ENCODE measurements at places on chromosomes 12 and 14.

- DNase-seq: no peak
These were observed 2.5 kb downstream of the PGF start for GRCh38 chr14:74952697-74953484.

DNA sequence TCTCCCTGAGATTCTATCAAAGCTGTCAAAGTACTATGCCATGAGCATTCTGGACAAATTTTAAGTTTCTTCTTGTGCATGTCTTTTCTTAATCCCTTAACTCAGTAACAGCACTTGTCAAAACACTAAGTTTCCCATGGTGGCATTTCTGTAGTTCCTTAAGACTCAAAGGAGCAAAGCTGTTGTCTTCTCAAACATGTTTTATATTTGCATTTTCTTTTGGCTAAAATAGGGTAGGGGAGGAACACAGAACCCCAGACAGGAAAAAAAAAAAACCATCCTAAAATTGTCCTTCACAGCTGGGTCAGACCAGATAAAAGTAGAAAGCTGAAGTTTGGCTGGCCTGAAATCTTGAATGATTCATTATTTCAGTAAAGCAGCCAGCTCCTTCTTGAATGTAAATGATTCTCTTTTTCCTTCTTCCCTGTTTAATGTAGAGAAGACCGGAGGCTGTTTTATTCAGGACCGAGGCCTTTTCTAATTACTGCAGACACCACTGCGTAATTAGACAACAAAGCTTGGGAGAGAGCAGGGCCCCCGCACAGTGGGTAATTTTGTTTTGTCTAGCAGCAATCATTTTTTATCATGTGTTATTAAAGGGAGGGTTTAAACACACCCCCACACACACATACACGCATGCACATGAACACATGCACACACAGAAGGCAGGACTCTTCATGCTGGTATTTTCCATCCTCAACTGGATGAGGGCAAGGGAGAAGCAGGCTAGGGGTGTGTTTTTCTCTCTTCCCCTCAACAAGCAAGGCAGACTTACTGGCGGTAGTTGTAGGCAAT is 51.0 kb downstream of the PAH start:
- no peak for DNase-seq

DNA sequence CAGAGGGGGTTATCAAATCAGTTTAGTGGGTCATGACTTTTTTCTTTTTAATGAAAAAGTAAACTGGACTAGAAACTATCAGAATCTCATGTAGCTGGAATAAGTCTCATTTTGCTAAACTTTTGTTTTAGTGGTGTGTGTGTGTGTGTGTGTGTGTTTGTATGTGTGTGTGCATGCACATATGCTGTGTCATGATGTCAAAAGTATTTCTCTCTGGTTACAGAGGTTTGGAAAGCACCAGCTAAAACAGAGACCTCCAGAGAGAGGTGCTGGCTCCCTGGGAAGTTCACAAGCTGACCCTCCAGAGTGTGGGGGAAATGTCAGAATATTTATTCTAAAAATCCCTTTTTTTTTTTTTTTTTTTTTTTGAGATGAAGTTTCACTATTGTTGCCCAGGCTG is 114.7 kb downstream of the LGMN start:
- no peak for DNase-seq

DNA sequence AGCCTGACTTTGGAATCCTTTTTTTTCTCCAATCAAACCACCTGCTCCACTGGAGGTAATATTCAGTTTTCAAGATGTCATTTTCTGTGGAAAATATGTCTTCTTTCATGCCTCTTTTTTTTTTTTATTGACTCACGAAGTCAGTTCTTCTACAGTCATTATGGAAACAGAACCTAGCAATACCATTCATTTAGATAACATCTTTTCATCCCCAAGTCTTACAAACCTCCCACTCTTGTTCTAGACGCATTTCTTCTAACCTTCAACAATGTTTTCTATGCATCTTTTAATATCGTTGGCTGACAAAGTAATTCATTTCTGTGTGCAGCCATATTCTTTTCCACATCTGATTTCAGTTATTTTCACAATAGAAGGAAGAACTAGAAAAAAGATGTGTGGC is 474.3 kb upstream of the CCDC196 start:
- DNase-seq: no peak

DNA sequence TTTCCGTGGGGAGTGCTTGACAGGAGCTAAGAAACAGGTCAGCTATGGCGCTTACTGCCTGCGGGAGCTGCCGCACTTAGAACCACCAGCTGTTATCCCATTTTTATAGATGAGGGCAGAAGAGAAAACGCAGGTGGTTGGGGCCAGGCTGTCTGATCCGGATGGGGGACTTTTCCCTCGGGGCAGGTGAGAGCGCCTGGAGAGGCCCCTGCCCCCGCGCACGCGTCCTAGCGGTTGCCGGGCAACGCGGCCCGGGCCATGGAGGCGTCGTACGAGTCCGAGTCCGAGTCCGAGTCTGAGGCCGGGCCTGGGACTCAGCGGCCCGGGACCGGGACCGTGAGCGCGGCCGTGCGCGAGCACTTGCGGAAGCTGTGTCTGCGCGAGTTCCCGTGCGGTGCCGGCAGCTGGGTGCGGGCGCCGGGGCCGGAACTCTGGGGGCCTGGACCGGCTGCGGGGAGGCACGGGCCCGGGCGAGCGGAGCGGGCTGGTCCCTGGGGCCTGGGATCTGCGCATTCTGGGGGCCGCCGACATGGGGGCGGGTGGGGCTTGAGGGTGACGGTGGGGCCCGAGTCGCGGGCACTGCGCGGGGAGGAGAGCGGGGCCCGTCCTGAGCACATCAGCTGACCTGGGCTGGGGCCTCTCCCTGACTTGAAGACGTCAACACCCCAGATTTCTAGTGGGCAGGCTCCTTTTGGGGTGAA is at the start of gene LRRC43:
Gene LRRC43 (plus strand): TSS at position 237 of the 701 bp plus-strand sequence. CDS start 22 bp downstream, at position 259.
- no peak for DNase-seq

DNA sequence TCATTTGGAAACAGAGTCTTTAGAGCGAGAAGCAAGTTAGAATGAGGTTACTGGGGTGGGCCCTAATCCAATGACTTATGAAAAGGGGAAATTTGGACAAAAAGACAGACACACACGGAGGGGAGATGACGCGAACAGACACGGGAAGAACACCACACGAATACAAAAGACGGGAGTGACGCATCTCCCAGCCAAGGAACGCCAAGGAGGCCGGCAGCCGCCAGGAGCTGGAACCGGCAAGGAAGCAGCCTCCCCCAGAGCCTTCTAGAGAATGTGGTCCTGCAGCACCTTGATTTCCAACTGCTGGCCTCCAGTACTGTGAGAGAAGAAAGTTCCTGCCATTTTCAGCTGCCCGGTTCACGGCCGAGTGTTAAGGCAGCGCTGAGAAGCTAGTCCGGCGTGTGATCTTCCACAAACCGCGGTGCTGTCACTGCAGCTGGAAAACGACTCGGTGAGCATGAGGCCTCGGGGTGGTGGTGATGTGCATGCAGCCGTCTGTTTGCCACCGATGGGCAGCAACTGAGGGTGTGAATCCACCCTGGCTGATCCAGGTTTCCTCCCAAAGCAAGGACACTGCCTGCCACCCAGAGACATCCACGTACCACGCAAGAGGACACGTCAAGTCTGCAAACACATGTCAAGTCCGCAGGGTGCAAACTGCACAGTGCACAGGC is 124.5 kb downstream of the NCOR2 start:
- no peak for DNase-seq

DNA sequence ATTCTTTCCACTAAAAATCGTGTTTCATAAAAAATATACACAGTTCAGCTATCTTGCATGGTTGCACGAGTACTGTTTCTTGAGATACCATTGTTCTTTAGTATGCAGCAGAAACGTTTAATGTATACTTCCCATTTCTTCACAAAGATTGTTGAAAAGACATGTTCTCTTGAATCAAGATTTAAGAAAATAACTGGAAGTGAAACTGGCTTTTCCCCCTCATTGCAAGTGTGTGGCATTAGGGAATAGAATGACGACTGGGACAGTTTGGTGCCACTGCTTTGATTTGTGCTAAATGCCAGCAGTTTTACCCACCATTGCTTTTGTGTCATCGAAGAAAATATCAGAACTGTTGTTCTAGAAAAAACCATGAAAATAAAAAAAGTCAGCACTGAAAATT is 20.3 kb upstream of the DHRS2 start:
- DNase-seq: no peak

Measured in C1 segment of cervical spinal cord (tissue), 14 donors.